Airway epithelial cell (primary cell): ENCODE measurements at places on chromosomes 4 and X. TPM values are rescaled to one million over a fixed set of nuclear protein-coding genes. Genes with fewer than 3 reads are reported as not detected.

Gene UGT2B11
- total RNA-seq = not detected in 2 replicates

Gene PPBP
- total RNA-seq = 1.8 and 3.9 TPM in 2 replicates

Gene LNX1
- total RNA-seq = 3.6 and 5.4 TPM in 2 replicates

Gene CLTRN
- 0.46 and 0.85 TPM in 2 replicates for total RNA-seq

Gene GALNTL6
- not detected in 2 replicates for total RNA-seq

Gene PDGFC
- 19.8 and 20.6 TPM in 2 replicates for total RNA-seq

Gene VCX3B
- total RNA-seq = not detected in 2 replicates

Gene TRIM60
- total RNA-seq = not detected in 2 replicates

Gene HPSE
- 5.1 and 7.3 TPM in 2 replicates for total RNA-seq

Gene ADH4
- 0.07 TPM in 1 of 2 replicates, not detected in the other for total RNA-seq

Gene RTL3
- not detected in 2 replicates for total RNA-seq

Gene RTL9
- 0.09 and 0.42 TPM in 2 replicates for total RNA-seq

Gene MAP3K15
- total RNA-seq = not detected in 2 replicates

Gene ZNF280C
- total RNA-seq = 2.0 and 3.9 TPM in 2 replicates

Gene CTAG2
- not detected in 2 replicates for total RNA-seq

Gene TMPRSS11B
- total RNA-seq = 0.05 and 0.99 TPM in 2 replicates

Gene ENAM
- not detected in 2 replicates for total RNA-seq

Gene BEX2
- total RNA-seq = 3.6 and 4.0 TPM in 2 replicates

Gene STATH
- total RNA-seq = not detected in 2 replicates

Gene SCRG1
- total RNA-seq = not detected in 2 replicates

Gene HSFX3
- not detected in 2 replicates for total RNA-seq

Gene EGFL6
- 0.14 and 0.28 TPM in 2 replicates for total RNA-seq

Gene SEC31A
- 71.9 and 108 TPM in 2 replicates for total RNA-seq

Gene TIGD4
- 0.14 TPM in 1 of 2 replicates, not detected in the other for total RNA-seq
